NCI-H2171 (cell line): ENCODE measurements at places on chromosomes 11 and 22.

- no peak for DNase-seq
Observed at GRCh38 chr11:12534549-12534948, 139.7 kb upstream of the TEAD1 start.

- DNase-seq: no peak
Observed at GRCh38 chr11:2305788-2306451, 4.1 kb downstream of the TSPAN32 start.

- no peak for DNase-seq
Observed at GRCh38 chr11:88384004-88384668, 46.6 kb upstream of the CTSC start.

DNA sequence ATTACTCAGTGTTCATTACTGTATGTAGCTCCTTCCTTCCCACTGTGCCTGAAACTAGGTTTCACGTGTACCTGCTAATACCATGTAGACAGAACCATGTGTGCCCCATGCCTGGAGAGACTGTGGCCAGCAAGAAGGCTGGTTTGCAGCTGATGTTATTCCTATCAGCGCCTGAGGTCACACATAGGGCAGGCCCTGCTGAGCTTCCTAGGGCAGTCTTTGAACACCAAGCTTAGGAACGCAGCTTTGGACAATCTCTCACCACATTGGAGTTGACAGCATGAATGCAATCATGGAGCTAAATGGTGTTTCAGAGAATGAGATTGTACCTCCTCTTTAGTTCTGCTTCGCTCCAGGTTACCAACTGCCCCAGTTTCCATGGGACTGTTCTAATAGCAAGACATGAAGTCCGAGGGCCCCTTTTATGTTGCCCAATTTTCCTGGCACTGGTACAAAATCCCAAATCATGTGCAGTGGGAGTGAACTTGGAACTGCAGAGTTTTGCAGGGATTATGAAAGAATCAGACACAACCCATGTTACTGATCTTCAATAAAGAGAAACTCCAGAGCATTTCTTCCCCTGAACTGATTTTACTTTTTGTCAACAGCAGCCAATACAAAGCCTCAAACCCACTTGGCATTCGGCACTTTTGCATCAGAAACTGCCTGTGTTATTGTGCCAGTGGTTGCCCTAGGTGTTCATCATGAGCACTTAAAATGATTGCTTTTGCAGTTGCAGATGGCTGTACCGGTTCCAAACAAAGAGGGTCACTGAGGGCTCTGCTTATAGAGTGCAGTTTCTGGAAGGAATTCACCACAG, 154.2 kb upstream of the TTC12 start:
- DNase-seq: no peak

DNA sequence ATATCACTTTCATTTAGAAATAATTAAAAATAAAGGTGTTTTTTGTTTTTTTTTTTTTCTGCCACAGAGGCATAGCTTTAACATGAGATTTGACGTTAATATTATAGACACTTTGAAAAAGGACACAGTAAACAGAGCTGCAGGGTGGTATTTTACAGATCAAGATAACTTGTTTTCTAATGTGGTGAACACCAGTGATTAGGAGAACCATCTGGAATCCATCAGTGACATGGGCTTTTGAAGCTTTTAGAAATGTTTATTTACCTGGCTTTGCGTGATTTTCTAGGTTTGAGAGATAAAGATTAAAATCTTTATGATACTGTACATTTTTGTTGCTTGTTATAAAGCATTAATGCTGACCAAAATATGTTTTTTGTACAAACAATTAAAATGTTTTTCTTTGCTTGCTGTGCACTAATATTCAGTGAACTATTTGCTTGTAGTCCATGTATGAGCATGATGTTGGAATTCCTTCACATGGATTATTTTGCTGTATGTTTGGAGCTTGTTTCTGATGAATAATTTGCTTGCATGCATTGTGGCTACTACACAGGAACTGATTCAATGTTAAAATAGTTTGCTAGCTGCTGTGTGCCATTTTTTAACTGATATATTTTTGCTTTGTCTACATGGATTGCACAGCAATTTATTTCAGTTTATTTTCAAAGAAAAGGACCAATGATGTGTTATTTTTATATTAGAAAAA, 352.1 kb upstream of the NARS2 start:
- no peak for DNase-seq

- peak; percentile 58 for DNase-seq
Observed at GRCh38 chr11:78045851-78046485, 17.7 kb upstream of the THRSP start.

GRCh38 chr11:102254047-102254446, 63.2 kb upstream of the BIRC3 start:
- no peak for DNase-seq

GRCh38 chr22:43014316-43014868, 557 bp downstream of the PACSIN2 start:
- peak; percentile 72 for DNase-seq

- no peak for DNase-seq
Observed at GRCh38 chr11:107819361-107820014, 39.1 kb downstream of the SLC35F2 start.

- DNase-seq: no peak
Observed at GRCh38 chr11:116122697-116123472, 618.7 kb upstream of the CADM1 start.

- DNase-seq: no peak
Observed at GRCh38 chr22:39233710-39234471, 10.9 kb downstream of the PDGFB start.

DNA sequence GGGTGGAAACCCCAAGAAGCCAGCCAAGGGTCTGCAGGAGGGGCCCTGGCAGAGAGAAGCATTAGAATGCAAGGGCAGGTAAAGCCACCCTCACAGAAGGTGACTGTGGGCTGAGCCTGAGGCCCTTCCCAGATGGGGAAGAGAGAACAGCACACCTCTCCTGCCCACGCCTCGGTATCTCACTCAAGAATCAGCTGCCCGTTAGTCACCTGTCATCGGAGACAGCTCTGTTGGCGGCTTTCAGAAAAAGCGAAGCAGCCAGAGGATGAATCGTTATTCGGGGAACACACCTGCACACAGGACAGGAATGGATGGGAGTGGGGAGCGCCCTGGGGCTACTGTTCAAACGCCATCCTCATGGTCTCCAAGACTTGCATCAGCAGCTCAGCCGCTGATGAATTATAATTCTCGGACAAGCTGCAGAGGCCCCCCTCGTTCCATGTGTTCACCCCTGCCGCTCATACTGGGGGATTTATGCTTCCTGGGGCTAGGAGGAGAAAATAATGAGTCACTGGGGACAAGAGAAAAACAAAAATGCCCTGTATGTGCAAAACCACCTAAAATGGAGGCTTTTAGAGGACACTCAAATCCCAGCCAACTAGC, 21.6 kb upstream of the TMA7B start:
- DNase-seq: no peak

DNA sequence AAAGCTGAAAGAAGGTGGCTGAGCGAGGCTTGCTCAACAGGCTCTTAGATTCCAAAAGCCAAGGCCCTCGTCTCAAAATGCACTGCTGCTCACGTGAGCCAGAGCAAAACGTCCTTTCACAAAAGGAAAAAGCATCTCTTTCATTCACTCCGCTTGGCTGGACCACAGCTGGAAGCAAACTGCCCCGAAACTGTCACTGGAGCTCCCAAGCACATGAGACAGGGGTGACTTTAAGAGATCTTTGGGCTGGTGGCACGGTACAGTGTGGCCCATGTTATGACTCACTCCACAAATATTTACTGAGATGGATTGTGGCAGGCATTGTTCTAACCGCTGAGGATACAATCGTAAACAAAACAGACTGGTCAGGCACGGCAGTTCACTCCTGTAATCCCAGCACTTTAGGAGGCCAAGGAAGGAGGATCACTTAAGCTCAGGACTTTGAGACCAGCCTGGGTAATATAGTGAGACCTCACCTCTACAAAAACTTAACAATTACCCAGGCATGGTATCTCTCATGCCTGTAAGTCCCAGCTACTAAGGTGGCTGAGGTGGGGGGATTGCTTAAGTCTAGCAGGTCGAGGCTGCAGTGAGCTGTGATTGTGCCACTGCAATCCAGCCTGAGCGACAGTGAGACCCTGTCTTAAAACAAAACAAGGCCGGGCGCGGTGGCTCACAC, 3.6 kb downstream of the PLA2G6 start:
- no peak for DNase-seq

GRCh38 chr11:131614631-131615030, 244.2 kb downstream of the NTM start:
- no peak for DNase-seq

DNA sequence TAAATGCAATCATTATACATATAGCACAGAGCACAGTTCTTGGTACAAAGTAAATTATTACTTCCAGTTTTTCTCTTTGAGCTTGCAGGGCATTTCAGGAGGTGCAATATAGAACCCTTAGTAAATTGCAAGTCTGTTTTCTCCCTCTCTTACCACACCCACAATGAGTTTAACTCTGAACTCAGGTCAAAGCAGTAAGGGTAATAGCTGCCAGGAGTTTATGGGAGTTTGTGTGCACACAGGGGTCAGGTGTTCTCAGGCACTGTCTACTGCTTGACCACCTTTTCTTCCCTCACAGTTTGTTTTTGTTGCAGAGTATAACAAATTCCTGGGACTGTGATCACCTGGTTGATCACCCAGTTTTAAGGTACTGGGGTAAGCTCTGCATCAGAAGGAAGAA, 478.5 kb upstream of the TENM4 start:
- DNase-seq: no peak

- DNase-seq: no peak
Observed at GRCh38 chr22:46043339-46043738, 66.4 kb upstream of the WNT7B start.

DNA sequence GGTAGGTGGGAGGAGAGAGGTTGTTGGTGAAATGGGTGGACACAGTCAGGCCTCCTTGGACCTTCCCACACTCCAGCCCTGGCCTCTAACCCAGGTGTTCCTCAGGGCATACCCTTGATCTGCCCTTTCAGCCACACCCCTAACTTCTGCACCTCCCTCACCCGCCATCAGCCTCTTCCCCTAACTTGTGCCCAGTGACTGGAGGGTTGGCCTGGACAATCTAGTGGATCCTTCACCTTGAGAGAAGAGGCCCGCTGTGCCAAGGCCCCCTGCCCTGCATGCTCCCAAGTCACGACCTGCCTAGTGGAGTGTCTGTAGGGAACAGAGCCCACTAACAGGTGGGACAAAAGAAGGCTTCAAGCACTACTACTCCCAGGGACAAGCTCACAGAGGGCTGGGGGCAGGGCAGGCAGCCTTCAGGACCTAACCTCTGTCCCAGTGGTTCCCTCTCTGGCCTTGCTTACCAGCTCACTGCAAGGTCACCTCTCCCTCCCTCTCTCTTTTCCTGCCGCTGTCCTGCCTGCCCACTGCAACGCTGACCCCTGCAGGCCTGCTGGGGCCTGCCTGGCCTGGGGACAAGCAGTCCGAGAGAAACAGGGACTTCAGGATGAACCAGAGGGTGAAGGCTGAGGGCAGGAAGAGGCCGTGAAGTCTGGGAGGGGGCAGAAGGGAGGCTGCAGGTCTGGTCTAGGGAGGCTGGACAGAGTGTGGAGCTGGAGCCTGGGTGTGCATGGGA, 3.3 kb downstream of the SYT7 start:
- no peak for DNase-seq

GRCh38 chr22:39466228-39467006, 9.6 kb downstream of the MGAT3 start:
- DNase-seq: no peak

- no peak for DNase-seq
Observed at GRCh38 chr11:115334932-115335788, 169.1 kb downstream of the CADM1 start.

DNA sequence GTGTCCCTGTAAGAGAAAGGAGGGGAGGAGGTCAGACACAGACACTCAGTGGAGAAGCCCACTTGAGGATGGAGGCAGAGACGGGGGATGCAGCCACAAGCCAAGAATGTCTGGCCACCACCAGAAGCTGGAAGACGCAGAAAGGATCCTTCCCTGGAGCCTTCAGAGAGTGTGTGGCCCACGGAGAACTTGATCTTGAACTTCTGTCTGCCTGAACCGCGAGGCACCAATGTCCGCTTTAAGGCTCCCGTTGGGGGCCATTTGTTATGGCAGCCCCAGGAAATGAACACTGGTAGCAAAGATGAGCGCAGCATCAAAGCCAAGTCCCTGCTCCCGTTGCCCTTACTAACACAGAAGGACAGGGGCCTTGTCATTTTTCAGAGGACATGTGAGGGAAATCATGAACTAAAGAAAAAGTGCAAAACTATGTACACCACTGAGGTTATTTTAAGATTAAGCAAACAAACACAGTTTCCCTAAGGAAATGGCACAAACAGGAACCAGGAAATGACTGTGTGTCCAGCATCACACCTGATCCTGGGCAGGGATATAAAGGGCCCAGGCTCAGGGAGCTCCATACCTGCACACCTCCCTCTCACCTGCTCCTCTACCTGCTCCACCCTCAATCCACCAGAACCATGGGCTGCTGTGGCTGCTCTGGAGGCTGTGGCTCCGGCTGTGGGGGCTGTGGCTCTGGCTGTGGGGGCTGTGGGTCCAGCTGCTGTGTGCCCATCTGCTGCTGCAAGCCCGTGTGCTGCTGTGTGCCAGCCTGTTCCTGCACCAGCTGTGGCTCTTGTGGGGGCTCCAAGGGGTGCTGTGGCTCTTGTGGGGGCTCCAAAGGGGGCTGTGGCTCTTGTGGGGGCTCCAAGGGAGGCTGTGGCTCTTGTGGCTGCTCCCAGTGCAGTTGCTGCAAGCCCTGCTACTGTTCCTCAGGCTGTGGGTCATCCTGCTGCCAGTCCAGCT, at the start of gene KRTAP5-6:
Gene KRTAP5-6, plus strand, starts transcription at position 588 of the 963 bp plus-strand sequence. Its CDS starts 51 bp downstream, at position 639.
- DNase-seq: no peak

GRCh38 chr11:132301465-132301864, 931.0 kb downstream of the NTM start:
- no peak for DNase-seq

- DNase-seq: no peak
Observed at GRCh38 chr22:49005557-49005956, 822.1 kb downstream of the BRD1 start.

- DNase-seq: no peak
Observed at GRCh38 chr22:35307372-35307771, 7.7 kb downstream of the TOM1 start.

GRCh38 chr11:119692540-119692820, 36.5 kb downstream of the NECTIN1 start:
- DNase-seq: no peak

- no peak for DNase-seq
Observed at GRCh38 chr11:9535189-9535781, 38.2 kb upstream of the WEE1 start.

DNA sequence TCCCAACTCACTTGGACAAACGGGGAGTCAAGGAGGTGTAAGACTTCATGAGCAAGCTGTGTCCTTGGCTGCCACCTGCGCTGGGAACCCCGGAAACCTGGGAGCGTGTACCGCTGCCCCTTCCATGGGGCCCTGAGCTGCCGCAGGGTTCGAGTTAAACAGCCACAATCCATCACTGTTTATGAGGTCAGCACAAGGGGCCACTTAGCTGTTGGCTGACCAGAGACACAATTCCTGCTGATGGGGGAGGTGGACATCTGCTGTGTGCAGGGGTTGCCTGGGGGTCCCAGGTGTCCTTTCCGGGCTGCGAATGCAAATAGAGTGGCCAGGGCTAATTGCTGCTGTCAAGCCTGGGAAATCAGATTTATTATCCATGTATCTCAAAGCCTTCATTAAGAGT, 549.3 kb downstream of the BRD1 start:
- no peak for DNase-seq
